ENCODE measurements at places on chromosomes 6 and 20.

GRCh38 chr6:82095091-82095490 is 152.5 kb downstream of the IBTK start:
- no peak for DNase-seq

- DNase-seq, result no peak
Measured at GRCh38 chr6:98498866-98499265, 335.5 kb upstream of the POU3F2 start.

DNA sequence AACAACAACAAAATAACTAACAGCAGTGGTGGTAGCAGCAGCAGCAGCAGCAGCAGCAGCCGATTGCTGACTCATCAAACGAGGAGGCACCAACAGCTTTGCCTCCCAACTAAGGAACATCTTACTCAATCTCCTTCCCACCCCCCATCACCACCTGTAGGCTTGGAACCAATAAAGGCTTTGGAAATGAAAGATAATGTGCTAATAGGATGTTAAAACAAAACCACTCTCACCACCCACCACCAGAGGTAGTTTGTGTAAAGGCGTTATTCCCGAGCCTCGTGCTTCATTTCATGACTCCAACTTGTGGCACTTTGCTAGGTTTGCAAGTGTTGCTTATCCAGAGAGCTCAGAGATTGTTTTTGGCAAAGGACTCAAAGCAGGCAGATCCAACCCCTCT is 346.5 kb downstream of the CD83 start:
- DNase-seq, result no peak

DNA sequence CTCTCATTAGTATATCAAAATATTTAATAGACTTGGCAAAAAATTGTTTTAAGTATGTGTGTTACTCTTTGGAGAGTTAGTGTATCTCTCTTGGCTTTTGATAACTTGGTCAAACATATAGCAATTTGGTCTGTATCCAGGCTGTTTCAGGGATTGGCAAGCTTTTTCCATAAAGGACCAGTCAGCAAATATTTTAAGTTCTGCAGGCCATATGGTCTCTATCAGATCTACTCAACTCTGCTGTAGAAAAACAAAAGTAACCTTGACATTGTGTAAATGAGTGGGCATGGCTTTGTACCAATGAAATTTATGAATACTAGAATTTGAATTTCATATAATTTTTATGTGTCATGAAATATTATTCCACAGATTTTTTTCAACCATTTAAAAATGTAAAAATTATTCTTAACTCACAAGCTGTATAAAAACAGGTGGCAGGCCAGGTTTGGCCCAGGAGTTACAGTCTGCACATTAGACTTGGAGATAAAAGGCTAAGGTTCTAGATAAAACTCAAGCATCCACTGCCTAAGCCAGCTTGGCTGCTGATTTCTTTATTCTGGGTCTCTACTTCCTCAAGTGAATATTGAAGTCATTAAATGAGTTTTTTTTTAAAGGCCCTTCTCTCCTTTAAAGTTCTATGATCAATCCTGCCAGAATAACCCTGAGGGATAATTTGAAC is 13.7 kb downstream of the GSTA4 start:
- DNase-seq, result no peak

GRCh38 chr6:52098721-52099120 is 11.3 kb upstream of the PKHD1 start:
- DNase-seq, result no peak

DNA sequence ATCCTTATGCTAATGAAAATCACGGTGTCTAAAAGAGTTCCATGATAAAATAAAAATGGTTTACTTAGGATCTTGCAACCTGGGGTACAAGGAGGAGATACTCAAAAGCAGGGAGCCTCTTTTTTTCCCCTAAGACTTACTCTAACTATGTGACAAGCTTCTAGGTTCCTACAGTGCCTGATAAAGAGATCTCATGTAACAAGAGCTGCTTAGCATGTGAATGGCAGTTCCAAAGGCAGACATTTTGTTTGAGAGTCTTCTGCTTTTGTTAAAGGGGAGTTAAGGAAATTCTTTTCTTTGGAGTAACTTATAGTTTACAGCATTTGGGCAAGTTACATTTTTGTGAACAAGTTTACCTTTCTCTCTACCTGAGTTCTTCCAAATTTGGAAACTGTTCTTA is 945.8 kb upstream of the ADGRB3 start:
- no peak for DNase-seq

- DNase-seq, result no peak
Measured at GRCh38 chr6:145155873-145156782, 579.2 kb downstream of the EPM2A start.

DNA sequence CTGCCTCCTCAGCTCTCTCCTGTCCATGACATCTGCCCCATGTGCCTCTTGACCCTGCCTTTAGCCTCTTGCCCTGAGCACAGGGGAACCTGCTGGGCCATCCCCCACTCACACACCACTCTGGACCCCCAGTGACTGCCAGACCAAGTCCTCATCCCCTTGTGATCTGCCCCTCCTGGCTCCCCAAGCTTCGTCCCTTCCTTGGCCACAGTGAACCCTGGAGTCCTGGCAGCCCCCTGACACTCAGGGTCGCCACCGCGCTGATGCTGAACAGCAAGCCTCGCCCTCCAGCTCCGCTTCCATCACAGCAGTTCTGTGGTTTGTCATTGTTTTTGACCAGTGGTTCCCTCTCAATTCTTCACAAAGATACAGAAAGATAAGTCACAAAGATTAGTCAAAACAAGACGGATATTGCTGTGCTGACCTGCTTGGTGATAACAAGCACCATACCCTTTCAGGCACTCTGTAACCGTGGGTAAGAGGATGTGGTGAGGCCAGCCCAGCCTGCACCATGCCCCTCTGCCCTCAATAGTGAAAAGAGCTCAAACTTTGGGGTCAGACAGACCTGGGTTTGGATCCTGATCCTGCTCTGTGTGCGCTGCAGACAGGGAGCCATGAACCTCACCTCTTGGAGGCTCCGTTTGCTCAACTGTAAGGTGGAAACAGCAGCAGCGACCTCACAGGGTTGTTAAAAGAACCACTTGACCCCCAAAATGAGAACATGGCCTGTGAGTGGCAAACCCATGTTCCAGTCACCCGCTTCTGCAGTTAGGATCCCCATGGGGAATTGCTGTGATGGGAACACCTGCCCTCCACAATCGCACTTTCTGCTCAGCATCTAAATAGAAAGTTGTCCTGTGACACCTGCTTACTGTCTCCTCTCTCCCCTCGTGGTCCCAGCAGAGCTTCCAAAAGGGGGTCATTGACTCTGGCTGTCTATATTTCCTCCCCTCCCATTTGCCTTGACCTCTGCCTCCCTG is 114.5 kb downstream of the TOX2 start:
- DNase-seq, result no peak

DNA sequence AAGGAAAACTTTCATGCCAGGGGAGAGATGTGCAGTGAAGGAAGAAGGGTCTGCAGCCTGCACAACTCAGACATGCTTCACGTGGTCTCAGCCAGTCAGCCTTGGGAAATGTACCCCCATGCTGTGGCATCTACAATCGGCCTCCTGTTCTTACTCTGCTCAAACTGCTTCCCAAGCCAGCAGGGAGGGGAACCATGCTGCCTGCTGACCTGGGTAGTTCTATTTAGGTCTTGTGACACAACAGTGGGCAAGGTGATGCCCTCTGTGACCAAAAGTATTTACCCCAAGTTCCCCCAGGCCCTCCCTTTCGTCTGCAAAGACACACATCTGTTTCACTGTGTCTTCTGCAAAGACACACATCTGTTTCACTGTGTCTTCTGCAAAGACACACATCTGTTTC is 106.9 kb downstream of the SLC23A2 start:
- no peak for DNase-seq

- no peak for DNase-seq
Measured at GRCh38 chr6:89133981-89134380, 11.9 kb upstream of the PM20D2 start.

GRCh38 chr20:38420388-38421085 is 14.6 kb downstream of the SNHG17 start:
- DNase-seq, result no peak

DNA sequence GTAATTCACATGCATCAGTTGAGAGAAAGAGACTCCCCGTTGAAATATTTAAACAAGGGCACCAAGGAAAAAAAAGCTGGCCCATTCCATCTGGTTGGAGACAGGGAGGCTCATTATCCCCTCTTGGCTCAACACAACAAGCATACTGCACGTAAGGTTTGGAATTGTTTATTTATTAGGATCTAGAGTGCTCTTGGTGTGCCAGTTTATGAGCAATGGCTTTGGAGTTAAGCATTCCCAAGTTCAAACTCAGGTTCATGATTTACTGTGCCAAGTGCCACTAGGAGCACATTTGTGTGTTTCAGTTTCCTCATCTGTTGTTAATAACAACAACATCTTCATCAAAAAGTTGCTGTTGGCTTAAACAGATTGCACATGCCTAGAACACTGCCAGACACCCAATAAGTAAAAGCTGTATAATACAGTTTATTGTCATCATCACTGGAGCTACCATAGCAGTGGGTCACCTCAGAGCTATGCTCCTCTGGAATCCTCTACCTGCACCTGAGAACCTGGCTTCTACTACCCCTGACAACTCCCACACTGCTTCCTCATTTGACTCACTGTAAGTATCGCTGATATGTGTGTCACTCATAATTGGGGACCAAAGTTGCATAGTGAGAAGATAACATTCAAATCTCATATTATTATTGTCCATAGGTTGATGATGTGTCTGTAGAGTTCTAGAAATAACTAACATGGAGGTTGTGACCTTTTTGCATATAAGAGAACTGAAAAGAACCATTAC is 5.4 kb downstream of the SLC17A3 start:
- DNase-seq, result no peak

DNA sequence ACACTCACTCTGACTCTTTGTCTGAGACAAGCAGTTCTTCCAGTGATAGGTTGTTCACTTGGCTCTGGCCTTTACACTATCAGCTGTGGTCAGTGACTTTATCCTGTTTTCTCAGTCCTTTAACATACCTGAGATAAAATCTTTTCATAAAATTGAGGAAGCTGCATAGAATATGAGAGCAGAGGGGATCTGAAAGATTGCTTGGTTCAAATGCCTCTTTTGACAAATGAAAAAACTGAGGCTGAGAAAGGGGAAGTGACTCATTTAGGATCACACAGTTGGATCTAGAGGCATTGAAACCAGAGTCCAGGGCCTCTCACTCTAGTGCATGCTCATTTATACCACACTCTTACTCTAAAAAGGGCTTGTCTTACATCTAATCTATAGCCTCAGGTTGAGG is 277.0 kb upstream of the TBX18 start:
- DNase-seq, result no peak

GRCh38 chr6:19472850-19473249 is 364.3 kb upstream of the ID4 start:
- DNase-seq, result no peak

DNA sequence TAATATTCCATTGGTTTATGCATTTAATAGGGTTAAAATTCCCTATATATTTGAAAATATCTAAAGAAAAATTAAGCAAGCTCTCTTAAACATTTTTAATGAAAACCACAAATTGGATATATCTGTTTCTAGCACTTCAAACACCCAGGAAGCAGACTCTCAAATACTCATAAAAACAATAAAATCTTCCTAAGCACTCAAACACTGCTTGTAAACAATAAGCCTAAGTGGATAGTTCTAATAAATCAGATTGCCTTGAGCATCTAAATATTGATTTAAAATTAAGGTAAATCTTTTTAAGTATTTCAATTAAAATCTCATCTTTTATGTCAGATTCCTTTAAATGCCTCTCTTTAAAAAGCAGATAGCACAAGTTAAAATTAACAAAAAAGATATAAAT is 254.4 kb downstream of the KCNQ5 start:
- DNase-seq, result no peak

GRCh38 chr20:4985658-4986057 is 15.7 kb downstream of the SLC23A2 start:
- DNase-seq, result no peak

GRCh38 chr20:60729135-60729900 is 522.7 kb upstream of the CDH4 start:
- DNase-seq, result no peak

DNA sequence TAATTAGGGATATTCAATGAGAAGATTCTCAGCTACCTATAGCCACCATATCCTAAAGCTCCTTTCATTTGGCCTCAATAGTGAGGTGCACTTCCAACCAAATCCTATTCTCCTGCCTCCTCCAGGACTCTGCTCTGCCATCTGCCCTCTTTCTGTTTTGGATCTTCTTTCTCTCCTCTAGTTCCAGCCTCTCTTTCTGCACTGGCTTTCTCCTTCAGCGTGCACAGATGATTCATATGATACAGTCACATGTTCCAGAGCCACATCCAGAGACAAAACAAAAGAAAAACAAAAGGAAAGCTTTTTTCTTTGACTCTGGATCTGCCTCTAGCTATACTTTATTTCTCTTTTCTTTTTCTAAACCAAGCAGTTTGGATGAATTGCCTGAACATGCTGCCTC is 531.9 kb upstream of the MAN1A1 start:
- no peak for DNase-seq

DNA sequence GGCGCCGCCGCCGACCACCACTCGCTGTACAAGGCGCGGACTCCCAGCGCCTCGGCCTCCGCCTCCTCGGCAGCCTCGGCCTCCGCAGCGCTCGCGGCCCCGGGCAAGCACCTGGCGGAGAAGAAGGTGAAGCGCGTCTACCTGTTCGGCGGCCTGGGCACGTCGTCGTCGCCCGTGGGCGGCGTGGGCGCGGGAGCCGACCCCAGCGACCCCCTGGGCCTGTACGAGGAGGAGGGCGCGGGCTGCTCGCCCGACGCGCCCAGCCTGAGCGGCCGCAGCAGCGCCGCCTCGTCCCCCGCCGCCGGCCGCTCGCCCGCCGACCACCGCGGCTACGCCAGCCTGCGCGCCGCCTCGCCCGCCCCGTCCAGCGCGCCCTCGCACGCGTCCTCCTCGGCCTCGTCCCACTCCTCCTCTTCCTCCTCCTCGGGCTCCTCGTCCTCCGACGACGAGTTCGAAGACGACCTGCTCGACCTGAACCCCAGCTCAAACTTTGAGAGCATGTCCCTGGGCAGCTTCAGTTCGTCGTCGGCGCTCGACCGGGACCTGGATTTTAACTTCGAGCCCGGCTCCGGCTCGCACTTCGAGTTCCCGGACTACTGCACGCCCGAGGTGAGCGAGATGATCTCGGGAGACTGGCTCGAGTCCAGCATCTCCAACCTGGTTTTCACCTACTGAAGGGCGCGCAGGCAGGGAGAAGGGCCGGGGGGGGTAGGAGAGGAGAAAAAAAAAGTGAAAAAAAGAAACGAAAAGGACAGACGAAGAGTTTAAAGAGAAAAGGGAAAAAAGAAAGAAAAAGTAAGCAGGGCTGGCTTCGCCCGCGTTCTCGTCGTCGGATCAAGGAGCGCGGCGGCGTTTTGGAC is 2.0 kb downstream of the SOX4 start:
- no peak for DNase-seq

DNA sequence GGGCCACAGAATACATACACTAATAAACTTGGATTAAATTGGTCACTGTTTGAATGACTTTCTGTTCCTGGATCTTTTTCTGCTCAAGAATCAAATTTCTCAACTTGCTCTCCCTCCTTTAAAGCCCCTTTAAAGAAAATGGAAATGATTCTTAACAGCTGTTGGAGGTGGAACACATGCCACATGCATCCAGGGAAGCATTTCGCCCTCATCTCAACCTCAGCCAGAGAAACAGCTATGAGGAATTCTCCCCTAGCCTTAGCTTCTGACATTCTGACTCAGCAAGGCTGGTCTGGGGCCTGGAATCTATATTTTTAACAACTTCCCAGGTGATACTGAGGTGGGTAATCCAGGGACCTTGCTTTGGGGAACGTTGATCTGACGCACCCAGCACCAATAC is 263.4 kb upstream of the ECI2 start:
- no peak for DNase-seq
